Left renal cortex interstitium (tissue), 4 donors: ENCODE measurements at places on chromosomes 1 and 21. TPM values are rescaled to one million over a fixed set of nuclear protein-coding genes. Genes with fewer than 3 reads are reported as not detected.

FMOD gene
- 39.5 TPM for polyA plus RNA-seq

ADAM30 gene
- polyA plus RNA-seq, result not detected

KIF2C gene
- polyA plus RNA-seq, result 27.5 TPM

CR1L gene
- polyA plus RNA-seq, result 0.96 TPM

WLS gene
- 191 TPM for polyA plus RNA-seq

OLIG2 gene
- polyA plus RNA-seq, result not detected

MATN1 gene
- polyA plus RNA-seq, result 0.27 TPM

URB2 gene
- 7.2 TPM for polyA plus RNA-seq

BARHL2 gene
- polyA plus RNA-seq, result not detected

DNA sequence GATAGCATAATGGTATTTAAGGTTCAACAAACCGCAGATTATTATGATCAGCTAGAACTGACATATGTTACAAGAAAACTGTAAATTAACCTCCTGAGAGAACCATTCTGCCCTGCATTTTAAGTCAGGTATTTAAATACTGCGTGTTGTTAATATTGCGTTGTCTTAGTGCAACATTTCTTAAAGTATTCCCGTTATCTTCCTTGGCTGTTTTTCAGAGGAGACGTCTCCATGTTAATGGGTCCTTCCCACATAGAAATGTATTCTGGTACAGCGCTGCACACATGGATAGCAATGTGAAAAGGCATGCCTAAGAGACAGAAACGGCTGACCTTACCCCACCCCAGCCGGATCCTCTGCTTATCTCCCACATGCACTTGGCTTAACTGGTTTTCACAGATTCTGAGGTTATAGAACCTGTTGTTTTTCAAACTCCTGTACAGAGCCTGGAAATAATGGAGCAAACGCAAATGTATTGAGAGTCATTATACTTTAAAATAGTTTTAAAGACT, 22.8 kb upstream of the DEGS1 start:
- DNase-seq, result no peak

DNA sequence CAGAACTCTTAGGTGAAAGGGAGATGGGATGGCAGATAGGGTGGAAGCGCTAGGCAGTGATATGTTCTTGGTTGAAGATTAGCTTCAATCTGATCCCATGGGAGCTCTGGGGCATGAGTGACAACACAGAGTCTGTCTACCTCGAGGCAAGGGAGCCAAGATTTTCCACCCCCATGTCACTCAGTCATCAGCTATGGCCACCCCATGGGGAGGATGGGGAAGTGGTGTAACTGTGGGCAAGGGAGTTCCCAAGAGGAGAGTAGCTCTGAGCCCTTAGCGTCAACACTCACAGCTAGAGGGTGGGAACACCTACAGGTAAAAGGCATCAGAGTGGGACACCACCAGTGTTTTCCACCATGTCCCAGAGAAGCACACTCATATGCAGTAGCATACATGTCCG, 30.3 kb upstream of the C1QA start:
- DNase-seq, result no peak

DNA sequence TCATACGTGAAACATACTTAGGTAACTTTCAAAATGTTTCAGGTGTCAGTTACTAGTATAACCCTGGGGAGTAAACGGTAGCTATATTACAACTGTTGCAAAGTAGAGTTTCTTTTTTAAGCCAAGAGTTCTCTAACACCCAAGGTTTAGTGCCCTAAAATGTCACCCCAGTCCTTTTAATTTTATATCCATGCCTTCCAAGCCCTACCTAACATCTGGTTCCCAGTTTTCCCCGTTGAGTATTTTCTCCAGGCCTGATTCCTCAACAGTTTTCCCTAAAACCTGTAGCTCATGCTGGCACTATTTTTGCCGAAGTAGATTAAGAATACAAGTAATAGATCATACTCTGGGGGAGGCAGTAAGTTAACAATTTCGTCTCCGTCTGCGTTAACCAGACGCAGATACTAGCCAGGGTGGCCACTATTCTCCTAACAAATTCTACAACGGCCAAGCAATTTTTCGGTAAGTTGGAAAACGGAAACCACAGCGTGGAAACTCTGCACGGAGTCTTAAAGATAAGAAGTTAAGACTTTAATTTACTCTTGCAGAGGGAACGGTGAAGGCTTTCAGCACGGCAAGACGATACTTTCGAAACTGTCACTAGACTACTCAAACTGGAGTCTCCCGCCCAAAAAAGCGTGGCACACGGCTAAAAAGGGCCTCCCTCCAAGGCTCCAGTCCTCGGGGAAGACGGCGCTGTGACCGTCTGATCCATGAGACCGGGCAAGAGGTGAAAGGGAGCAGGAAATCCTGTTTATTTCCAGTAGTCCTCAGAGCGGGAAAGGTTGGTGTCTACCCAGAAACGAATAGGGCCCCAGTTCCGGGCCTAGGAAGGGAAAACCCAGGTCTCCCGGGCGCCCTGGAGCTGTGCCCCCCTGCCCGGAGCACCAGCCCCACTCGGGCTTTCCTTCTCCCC, 945 bp downstream of the SRSF4 start:
- no peak for DNase-seq

- DNase-seq, result no peak
Observed at GRCh38 chr1:50666849-50667248, 243.6 kb upstream of the DMRTA2 start.

DNA sequence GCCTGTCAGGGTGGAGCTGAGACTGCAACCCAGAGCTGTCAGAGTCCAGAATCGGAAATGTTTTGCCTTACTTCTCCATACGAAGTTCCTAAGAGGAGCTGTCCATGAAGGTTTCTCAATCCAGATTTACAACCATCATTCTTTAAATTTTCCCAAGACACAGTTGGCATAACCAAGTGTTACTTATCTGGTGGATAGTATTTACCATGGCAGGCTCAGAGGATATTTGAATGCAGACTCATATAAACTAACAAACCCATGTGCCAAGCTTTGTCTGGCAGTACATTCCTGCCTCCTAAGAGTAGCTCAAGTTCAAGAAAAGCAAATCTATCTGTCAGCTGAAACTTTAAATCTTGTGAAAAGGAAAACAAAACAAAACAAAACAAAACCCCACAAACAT, 267.9 kb downstream of the ZNF326 start:
- DNase-seq, result no peak

DNA sequence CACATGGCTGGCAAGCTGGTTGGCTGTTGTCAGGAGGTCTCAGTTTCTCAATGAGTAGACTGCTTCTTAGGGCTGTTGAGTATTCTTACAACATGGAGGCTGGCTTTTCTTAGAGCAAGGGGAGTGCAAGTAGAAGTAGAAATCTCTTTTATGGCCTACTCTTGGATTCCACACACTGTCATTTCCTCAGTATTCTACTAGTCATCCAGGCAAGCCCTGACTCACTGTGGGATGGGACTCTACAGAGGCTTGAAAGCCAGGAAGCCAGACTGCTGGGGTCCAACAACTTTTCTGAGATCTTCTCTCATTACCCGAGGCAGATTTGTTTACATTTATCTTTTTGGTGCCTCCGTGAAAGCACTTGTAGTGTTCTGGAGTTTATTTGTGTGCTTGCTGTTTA, 196.2 kb upstream of the APP start:
- no peak for DNase-seq

DNA sequence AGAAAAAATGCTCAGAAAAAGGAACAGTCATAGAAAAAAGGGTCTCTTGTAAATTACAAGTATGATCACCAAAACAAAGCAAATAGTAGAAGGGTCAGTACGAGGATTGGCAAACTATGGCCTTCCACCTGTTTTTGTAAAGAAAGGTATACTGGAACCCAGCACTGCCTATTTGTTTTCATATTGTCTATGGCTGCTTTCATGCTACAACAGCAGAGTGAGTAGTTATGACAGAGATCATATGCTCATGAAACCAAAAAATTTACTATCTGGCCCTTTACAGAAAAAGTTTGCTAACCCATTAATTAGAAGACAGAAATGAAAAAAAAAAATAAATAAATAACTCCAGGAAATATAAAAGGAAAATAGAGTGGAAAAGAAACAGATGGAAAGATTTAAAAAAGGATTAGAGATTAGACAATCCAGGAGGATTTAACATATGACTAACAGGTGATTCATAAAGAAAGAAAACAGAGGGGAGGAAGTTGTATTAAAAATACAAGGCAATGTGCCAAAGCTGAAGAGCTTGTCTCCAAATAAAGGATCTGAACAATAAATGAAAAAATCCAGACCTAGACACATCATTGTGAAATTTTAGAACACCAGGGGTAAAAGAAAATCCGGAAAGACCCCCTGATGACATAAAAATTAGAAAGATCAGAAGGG, 108.5 kb upstream of the SERTAD4 start:
- DNase-seq, result no peak

GRCh38 chr1:166167572-166167925, 748 bp upstream of the FAM78B start:
- DNase-seq, result no peak

- no peak for DNase-seq
Observed at GRCh38 chr1:116426401-116426800, 53.4 kb downstream of the ATP1A1 start.

GRCh38 chr1:55697997-55698535, 482.9 kb upstream of the USP24 start:
- DNase-seq, result no peak

GRCh38 chr1:197393105-197393504, 125.1 kb downstream of the CRB1 start:
- DNase-seq, result no peak

DNA sequence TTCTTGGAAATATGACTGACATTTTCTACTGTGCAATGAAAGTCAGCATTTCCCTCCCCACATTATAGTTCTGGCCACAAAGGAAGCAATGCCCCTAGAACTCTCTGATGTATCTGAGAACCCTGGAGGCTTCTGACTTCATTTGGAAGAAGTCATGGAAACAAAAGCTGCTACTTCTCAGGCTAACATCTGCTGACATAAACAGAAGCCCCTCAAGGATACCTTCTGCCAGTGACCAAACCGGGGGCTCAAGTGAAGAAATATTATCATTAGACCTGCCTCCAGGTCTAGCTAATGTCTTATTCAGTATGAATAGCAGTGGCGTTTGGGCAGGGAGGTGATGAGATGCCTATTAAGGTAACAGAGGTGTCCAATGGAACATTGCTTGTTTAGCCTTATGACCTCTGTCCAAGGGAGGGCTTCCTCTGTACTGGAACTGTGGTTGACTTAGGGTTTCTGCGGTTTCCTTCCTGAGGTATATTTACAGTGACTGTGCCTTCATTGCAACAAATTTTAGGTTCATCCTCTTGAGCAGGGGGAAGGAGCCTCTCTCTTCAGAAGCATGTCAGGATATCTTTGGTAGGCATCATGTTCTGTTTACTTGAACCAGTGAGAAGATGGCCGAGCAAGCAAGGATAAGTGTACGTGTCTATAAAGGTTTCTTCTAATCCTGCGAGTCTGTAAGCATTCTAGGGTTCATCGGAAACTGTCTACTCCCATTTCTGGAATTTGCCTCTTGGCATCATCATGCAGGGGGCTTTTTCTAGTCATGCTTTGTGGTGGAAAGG, 161.7 kb downstream of the PBX1 start:
- DNase-seq, result no peak

GRCh38 chr1:228548788-228549187, 61.6 kb downstream of the RNF187 start:
- DNase-seq, result no peak

GRCh38 chr1:115089420-115090185, at the start of gene TSPAN2:
Gene TSPAN2, minus strand, starts transcription at chr1:115089503. Its CDS starts 71 bp downstream, at chr1:115089432.
- DNase-seq, result no peak

DNA sequence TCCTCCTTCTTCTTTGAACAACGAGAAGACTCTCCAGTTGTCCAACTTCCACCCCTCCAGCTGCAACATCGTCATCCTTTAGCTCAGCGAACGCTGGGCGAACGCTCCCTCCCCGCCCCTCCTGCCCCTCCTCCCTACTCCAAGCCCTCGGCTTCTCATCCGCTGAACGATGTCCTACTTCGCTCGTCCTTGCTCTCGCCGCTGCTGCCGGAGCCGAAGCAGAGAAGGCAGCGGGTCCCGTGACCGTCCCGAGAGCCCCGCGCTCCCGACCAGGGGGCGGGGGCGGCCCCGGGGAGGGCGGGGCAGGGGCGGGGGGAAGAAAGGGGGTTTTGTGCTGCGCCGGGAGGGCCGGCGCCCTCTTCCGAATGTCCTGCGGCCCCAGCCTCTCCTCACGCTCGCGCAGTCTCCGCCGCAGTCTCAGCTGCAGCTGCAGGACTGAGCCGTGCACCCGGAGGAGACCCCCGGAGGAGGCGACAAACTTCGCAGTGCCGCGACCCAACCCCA, at the start of gene BCAN:
TSS of gene BCAN (plus strand) at position 357 of the 504 bp plus-strand sequence. CDS start 3,938 bp downstream, outside the sequence.
- no peak for DNase-seq

DNA sequence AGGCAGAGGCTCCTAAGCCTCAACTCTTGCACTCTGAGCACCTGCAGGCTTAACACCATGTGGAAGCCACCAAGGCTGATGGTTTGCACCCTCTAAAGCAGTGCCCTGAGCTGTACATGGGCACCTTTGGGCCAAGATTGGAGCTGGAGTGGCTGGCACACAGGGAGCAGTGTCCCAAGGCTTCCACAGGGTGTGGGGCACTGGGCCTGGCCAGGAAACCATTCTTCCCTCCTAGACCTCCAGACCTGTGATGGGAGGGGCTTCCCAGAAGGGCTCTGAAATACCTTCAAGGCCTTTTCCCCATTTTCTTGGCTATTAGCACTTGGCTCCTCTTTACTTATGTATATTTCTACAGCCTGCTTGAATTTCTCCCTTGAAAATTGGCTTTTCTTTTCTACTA, 67.9 kb upstream of the PPM1J start:
- DNase-seq, result no peak

DNA sequence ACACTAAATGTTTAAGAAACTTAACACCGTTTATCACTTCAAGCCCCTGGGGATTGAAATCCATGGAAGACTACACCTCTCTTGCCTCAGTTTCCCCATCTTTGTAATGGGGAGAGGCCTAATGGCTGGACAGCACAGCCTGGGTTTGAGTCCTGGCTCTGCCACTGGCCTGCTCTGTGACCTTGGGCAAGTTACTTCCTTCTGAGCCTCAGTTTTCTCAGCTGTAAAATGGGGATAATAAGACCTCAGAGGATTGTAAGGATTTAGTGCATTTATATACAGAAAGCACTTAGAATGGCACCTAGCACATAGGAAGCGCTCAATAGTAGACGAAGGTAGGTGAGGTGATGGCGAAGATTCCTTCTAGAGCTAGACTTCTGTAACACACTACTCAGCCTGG, 5.5 kb downstream of the AGTRAP start:
- no peak for DNase-seq

DNA sequence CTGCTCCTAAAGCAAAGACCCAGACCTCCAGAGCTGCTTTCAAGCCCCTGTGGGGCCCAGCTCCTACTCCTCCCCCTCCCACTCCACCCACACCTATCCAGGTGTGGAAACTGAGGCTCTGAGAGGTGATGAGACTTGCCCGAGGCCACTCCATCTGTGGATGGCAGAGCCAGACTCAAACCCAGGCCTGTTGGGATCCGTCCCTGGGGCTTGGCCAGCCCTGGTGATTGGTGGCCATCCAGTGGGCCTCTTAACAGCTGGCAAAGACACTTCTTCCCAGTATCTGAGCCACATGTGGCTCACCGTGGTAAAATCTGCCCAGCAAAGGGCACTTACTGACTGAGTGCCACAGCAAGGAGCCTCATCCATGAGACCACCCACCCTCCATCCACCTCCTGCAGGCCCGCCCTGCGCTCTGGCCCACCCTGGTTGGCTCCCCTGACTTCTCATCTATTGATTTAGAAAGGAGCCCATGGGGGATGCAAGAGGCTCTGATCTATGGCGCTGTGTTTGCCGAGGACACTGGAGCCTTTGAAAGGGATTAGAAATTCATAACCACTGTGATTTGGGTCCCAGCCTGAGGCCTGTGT, 398.5 kb downstream of the PTPRU start:
- no peak for DNase-seq
